ENCODE measurements at places on chromosomes 3 and 15. TPM values are rescaled to one million over a fixed set of nuclear protein-coding genes. Genes with fewer than 3 reads are reported as not detected.

GRCh38 chr15:64163659-64164362, 989 bp upstream of the PPIB start:
- no peak for DNase-seq

GRCh38 chr3:111159391-111159790, 87.8 kb downstream of the NECTIN3 start:
- no peak for DNase-seq

DNA sequence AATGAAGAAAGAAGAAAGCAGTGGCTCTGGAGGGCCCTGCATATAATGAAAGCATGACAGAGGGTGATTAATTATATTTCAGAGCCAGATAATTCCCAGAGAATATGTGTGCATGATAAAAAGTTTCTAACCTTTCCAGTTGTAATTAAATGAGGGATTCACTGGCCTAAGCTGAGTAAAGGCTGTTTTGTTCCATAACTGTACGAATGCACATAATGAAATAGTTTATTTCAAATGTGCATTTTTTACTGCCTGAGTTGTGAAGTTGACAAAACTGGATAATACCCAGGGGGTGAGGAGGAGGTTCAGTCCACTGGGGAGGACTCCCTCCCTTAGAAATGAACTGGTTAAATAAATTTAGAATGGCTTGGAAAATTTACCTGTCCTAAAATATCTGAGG, 616.4 kb downstream of the TAFA4 start:
- no peak for DNase-seq

DNA sequence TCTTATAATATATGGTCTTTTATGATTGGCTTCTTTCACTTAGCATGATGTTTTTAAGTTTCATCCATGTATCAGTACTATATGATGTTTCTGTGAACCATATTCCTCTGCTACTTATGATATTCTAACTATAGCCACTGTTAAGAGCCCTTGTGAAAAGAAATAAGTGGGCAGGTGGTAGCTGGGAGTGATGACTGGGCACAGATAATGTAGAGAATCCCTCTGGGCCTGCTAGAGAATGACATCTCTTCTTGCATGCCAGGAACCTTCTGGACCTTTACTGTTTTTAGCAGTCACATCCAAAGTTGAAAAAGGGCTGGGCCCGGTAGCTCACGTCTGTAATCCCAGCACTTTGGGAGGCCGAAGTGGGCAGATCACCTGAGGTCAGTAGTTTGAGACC, 10.2 kb downstream of the IDH3A start:
- DNase-seq: no peak

DNA sequence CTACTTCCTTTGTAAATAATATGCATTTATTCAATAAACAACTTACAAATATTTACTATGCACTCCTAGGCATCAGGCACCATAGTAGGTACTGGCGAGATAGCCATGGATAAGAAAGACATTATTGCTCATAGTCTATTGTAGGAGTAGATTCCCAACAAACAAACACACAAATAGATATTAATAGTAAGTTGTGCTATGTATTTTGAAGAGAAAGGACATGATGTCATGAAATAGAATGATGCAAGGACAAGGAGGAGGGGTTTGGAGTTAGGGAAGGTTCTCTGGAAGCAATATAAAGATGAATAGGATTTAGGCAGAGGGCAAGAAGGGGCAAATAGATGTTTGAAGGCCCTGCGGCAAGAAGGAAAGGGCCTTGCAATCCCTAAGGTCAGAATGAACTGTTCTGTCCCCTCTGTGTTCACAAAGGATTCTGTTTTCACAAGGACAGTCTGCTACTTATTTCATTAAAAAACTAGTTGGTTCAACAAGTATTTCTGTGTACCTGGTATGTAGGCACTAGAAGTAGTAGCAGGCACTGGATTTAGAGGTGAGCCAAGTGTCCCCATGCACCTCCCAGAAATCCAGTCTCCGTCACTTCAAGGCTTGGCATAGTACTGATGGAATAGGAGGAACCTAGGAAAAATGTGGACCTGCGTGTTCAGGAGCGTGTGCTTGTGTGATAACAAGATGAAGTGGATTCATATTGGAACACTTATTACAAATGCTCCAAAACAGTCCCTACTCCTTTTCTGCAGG, 231.8 kb upstream of the TPRG1 start:
- DNase-seq: no peak

GRCh38 chr15:77515613-77516012, 94.9 kb downstream of the HMG20A start:
- no peak for DNase-seq

DNA sequence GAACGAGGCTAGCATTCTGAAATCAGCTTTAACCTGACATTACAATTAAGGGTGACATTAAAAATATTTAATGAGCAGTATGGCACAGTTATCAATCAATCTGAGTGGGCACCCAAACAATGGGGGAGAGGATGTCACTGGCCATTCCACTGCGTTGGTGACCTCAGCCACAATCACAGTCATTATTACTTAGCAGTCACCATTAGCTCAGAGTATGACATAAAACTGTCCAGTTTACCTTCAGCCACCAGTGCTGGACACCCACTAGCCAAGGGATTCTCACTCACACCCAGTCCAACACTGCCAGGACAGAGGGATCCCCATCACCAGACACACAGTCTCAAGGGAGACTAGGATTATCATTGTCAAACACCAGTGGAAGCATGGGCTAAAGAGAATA, 17.5 kb upstream of the REC114 start:
- no peak for DNase-seq

GRCh38 chr3:138180375-138181029, 5.8 kb upstream of the DBR1 start:
- no peak for DNase-seq

DNA sequence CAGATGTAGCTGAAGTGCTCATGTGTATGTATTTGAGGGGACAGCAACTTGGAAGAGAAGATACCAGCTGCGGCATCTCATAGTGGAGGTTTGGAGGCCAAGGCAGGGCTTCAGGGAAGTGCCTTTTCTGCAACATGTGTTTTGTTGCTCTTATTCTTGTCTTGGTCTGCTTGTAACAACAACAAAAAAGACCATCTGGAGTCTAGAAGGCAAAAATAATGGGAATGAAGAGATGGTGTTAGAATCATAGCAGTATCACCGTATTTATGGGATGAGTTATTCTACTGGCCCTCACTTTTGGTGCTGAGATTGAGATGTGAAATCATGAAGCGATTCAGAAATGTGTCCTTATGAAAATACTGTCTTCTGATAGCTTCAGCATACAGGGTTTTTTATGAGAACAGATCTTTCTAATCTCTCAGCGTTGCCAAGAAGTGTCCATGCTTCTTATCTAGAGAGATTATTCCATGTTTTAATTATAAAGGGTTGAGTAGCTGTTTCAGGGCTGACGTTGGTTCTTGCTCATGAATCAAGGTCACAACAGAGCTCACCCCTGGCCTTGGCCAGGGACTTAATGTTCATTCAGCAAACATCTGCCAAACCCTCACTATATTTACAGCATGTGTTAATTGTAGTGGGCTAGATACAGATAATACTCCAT, 58.0 kb downstream of the ITPR1 start:
- DNase-seq: no peak

GRCh38 chr15:97200161-97200560, 760.3 kb upstream of the ARRDC4 start:
- no peak for DNase-seq

GRCh38 chr15:99239545-99240198, 9.7 kb downstream of the TTC23 start:
- DNase-seq: no peak

DNA sequence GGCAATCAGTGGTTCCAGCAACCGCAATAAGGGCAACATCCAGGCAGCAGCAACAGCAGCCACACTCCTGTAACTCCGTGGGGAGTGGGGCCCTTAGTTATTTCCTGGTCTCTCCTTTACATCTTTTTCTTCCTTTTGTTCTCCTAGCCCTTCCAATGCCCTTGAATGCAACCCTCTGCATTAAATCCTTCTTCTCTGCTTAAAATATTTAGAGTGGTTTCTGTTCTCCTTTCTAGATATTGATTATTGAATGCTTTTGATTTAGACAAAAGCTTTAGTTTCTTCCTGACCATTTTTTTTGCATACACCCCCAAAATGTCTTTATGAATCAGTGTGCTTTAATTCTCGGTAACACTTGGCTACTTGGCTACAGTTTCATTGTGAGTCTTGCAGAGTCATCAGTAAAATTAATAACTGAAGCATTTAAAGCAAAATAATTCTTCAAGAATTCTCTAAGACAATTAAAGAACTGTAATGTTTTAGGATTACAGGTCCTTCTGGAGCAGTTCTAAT, 586.1 kb downstream of the MECOM start:
- no peak for DNase-seq

DNA sequence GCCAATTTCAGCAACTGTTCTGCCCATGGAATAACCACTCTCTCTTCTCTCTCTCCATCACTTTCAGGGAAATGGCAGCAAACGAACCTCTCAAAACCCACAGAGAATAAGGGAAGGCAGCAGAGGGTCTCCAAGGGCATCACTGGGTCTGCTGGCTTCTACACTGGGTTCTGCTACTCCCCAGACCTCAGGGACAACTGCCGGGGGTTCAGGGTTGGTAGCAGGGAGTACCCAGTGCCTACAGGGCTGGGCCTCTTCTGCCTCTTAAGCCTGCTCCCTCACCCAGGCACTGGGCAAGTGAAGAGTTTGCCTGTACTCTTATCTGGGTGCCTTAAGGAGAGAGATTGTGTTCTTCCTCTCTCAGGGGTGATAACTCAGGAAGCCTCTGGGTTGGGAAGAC, 2.5 kb downstream of the TCTA start:
- DNase-seq: no peak

DNA sequence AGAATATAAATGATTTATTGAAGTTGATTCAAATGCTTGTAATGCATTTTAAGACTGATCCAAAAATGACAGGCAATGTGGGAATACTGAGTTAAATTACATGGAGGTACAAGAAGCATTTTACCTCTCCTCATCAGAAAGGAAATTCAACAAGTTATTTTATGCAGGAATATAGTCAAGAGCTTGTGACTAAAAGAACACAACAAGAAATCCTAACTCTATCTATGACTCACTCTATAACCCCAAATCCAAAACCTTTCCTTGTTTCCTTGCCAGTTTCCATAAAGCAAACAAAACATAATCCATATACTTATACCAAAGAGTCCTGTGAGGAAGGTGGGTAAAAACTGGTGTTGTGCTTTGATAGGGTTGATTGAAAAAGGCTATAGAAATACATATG, 30.8 kb downstream of the SIN3A start:
- no peak for DNase-seq

PLA2G4F gene
- total RNA-seq: not detected

GALNT15 gene
- 0.10 TPM for total RNA-seq

PIF1 gene
- 38.6 TPM for total RNA-seq

Measured in Panc1 (cell line).